H7 (cell line): ENCODE measurements at places on chromosomes 5 and 9. TPM values are rescaled to one million over a fixed set of nuclear protein-coding genes. Genes with fewer than 3 reads are reported as not detected.

The ARHGEF28 gene
- 0.41 and 0.42 TPM in 2 replicates for total RNA-seq

DNA sequence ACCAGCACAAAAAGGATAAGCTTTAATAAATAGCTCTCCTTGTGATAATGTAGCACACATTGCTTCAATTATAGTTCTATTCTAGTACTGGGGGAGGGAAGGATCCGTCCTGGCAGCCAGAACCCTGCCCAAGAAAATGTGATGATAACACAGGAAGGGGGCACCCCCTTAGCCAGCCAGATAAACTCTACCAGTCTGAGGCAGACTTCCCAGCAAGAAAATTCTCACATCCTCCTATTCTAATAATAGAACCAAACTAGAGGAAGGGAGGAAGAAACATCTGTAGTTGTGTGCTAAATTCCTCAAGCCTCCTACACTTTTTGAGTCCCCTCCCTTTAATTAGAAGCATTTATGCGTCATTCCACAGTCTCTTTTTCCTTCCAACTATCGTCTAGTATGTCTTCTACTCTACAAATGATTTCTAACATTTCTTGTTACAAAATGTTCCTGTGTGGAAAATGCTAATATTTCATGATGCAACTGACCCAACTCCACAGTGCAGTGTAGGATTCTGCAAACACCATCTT is 261.0 kb downstream of the SEMA5A start:
- DNase-seq, result no peak

DNA sequence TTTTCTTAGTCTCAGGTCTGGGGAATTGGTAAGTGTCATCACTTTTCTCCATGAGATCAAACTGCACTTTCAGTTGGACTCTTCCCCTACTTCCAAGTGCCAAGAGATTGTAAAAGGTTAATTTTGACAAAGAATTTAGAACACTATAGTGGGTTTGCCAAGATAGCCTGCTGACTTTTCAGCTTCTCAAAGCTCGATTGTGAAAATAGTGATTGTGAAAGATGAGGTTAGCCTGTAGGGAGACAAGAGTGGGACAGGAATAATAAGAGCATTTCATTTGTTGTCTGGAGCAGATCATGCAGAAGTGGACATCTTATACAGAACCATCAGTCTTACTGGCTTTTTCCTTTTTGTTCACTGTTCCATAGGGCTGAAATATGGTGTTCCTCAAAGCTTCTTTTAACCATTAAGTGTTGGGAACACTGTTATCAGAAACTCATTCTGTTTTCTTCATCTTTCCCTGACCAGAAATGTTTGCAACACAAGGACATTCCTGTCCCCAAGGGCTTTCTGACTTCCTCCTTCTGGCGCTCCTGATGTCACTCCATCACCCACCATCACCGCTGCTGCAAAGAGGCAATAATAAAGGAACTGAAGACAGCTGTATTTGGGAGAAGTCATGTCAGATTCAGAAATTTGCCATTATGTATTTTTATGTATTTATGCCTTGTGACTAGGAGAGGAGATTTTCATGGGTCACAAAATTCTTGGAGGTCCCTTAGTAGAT is 11.6 kb upstream of the SPTAN1 start:
- DNase-seq, result no peak

GRCh38 chr9:137924761-137925369 is 47.3 kb downstream of the CACNA1B start:
- no peak for DNase-seq

DNA sequence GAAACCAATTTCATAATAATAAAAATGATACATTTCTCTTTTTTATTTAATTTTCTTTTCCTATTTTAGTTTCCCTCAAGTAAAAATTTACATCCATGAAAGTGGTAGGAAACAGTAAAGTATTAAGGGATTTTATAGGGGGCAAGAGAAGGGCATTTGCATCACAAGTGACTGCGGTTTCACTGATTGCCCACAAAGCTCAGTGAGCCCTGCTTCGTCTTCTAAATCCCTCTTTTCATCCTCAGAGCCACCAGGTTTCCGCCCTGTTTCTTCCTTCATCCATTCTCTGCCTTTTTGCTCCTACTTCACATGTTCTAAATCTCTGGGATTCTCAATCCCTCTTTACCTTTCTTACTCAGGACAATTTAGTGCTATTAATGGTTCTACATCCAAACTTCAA is 491.4 kb downstream of the LRRC70 start:
- peak; percentile 14 for DNase-seq

DNA sequence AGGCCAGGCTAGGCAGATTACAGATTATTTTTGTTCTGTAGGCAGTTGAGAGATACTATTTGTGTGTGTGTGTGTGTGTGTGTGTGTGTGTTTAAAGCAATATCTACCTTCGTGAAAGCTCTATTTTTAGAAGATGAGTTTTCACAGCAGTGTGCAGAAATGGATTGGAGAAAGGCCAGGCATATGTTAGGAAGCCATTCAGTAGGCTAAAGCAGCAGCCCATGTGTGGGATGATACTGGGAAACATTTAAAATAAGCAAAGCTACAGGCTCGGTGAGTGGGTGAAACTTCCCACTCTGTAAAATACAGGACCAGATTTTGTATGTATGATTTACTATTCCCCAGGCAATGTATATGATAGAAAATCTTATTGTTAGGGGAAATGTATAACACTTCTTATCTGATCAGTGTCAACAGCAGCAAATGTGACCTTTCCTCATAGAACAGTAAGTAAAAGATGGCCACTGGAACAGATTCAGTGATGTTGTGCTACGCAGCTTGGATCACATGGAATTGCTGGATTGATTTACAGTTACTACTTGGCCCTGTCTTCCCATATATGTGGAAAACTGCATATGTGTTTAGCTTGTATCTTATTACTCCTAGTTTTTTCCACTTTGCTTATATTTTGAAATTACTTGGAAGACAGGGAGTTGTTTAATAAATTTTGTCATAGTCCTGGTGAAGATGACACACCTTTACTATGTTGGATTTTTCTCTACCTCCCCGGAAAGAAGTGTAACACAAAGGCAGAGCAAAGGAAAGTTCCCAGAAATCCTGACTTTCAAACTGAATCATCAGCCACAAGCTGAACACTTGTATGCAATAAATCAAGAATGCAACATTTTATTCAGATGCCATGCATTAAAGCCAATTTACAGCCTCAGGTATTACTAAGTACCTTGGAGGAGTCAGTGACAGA is 1077.7 kb upstream of the SEMA6A start:
- no peak for DNase-seq

- DNase-seq, result no peak
Observed at GRCh38 chr9:89354471-89354870, 36.2 kb downstream of the SECISBP2 start.

- no peak for DNase-seq
Observed at GRCh38 chr9:105706156-105706555, 11.8 kb downstream of the TMEM38B start.
